Upper lobe of right lung (tissue), 1 donor: ENCODE measurements at places on chromosomes 7 and 10.

- no peak for DNase-seq
Measured at GRCh38 chr7:40749877-40750276, 615.1 kb downstream of the SUGCT start.

DNA sequence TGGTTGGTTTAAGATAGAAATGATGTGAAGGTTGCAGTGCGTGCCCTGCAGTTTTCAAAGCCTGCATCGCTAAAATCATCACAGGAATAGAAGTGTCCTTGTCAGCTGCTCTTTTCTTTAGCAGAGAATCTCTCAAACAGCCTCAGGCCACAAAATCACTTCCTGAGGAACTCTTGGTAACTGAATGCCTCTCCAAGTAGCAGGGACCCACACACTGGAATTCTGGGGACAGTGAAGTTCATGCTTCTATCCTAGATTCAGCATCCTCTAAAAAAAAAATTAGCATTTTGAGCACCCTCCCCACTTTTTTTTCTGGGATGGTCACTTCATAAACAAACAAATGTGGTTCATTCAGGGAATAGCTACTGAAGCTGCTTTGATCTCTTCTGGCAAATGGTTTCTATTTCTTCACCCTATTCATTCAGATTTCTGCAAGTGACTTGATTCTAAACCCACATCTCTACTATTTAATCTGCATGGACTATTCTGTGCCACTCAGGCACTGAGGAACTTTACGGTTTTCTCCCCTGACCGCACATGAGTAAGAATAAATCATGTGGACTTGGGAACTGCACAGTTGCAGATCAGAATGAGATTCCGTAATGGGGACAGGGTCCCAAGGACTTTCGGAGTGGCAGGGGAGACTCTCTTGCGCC, 306.9 kb downstream of the FRMD4A start:
- DNase-seq = no peak

- DNase-seq = peak; percentile 68
Measured at GRCh38 chr7:50303335-50304128, 984 bp upstream of the IKZF1 start.

DNA sequence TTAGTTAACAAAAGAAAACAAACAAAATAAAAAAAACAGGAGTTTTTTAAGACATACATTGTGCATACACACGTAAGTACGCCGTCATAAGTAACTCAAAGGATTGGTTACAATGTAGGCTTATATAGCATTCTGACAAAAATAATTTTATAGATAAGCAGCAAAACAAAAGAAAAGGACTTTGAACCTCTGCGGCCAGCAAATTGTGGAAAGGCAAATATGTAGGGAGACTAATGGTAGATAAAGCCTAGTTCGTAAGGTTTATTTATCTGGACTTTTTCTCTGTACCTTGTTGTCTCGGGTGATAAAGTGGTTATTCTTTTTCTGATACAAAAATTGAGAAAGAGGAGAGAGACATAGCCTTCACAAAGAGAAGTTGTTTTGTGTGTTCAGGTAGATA, 891.9 kb downstream of the CNTNAP2 start:
- no peak for DNase-seq

- no peak for DNase-seq
Measured at GRCh38 chr7:101586078-101586905, 42.8 kb downstream of the MYL10 start.

DNA sequence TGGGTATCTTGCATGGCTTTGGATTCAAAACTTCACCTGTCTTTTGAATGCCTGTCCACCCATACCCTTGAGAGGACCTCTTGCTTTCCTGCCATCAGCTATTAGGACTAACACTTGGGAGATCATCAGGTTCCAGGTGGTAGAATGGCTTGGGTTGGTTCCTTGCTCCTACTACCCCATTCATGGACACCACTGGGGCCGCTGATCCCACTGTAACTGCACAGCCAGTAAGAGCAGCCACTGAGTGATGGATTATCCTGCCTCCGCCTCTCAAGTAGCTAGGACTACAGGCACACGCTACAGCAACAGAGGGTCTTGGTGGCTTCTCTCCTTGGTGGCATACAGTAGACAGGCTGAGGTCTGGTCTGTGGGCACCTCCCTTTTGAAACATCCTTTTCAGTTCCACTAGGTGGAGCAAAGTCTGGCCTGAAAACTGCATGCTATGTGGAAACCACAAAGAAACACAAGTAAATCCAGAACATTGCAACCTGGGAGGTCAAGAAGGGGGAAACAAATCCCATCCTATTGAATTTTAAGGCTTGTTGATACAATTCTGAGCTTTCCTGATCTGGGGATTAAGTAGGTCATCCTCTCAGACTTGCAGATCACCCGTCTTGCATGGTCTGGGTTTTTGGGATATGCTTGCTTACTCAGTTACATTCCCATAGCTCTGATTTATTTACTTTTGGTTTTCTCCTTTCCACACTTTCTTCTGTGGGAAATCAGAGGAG, 9.4 kb downstream of the WBP1L start:
- DNase-seq = no peak

- no peak for DNase-seq
Measured at GRCh38 chr10:29427667-29428066, 138.8 kb downstream of the LYZL1 start.

DNA sequence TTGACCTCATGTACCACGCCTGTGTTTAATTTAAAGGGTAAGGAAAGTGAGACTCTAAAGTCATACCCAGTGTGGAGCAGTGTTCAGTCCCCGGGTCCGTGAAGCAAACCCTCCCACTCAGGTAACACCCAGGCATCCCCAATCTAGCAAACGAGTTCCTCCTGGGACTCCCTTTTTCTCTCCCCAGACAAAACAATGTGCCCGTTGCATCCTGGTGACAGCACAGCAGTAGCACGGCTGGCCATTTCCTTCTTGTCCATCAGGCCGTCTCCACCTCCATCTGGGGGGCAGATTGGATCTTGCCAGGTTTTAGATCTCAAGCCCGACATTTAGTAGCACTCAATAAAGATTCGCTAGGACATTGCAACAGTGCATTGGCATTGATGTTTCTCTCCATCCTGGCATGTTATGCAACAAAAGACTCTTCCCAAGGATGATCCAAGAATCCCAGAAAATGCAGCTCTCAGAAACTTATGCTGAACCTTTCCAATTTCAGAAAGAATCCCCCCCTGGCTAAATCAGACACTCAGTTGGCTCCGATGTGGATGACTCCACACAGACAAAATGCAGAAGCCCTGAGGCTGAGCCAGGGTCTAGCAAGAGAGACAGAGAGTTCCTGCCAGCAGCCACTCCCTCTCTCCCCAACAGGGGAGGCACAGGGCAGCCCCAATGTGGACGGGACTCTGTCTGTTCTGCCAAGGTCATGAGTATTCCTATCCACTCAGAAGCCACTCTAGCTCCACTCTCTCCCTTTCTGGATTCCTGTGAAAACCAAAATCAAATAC, 274.5 kb upstream of the MGMT start:
- DNase-seq = no peak

DNA sequence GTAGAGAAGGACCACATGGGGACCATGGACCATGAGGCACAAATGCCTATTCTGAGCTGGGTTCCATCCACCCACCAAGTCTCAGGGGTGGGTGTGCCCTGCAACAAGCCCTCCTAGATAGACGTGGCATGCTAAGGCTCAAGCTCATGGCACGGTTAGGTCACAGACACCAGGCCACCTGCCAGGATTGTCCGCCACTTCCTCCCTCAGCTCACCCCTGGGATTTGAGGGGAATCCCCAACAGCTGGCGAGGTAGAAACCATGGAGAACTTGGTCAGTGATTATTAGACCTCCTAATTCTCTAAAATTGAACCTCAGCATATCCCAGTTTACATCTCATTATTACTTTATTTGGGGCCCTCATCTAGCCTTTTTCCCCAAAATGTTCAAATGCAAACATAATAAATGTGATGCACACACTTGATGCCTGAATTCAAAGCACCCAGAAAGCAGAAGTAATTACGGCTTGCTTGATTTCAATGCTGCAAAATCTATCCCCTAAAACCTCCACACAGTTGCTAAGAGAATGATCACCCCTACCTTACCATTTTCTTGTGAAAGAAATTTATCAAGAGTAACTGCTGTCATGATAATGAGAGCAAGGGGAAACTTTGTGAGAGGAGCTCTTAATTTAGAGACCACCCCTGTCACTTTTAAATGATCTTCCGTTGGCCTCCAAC, 366.6 kb upstream of the PFKP start:
- no peak for DNase-seq

- no peak for DNase-seq
Measured at GRCh38 chr7:108227366-108227765, 97.2 kb upstream of the LAMB4 start.

DNA sequence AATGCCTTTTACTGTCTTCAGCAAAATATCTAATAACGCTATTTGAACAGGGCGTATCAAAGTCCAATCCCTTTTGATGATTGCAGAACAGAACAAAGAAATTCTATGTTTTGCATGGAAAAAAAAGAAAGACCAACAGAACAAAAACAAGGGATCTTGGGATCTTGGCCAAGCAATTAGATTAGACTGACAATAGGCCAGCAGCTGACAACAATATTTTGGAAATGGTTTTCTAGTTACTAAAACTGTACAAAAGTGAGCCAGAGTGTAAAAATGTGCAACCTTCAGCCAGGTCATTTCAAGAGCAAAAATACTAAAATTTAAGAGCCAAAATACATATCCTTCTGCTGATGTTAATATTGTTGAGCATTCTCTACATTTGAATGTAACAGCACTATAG, 716.5 kb upstream of the KCND2 start:
- DNase-seq = no peak

DNA sequence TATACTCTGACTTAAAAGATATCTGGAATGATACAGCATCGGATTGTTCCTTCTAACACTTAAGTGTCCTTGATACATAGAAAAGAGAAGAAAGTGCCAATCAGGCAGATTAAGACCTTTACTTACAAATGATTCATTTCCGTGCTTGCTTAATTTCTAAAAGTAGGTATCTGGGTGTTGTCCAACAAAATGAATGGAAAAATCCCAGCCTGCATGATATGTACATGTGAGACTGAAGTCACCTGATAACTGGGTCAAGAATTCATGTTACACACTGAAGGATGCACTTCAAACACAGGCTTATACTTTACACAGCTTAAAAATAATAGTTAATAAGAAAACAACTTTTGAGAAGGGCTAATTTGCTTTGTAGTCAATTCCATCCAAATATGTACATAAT, 25.2 kb upstream of the PLXDC2 start:
- DNase-seq = no peak

GRCh38 chr7:418636-419280, 100.9 kb downstream of the PDGFA start:
- DNase-seq = peak; percentile 57

DNA sequence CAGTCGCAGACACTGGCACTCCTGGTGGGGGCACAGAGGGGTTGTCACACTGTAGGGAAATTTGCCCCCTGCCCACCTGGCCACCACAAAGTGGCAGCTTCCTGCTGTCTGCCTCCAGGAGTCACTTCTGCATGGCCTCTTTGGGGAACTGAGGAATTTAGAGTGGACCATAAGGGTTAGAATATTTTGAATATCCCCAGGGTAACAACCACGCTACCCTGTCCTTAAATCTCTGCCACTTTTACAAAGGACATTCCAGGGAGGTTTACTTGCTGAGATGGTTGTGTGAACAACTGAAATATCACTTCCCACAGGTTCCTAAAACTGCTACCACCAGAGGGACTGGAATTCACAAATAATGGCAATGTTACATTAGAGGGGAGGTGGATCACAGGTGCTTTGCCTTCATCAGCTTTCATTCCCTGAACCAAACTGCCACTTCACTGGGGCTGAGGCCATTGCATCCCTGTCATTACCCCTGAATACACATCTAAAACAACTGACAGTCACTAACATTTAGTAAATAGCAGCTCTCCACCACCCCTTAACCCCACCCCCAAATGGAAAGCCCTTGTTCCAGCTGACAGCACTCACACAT, 88.1 kb upstream of the IFRD1 start:
- DNase-seq = no peak

GRCh38 chr7:130845581-130846085, 111.6 kb upstream of the KLF14 start:
- no peak for DNase-seq

DNA sequence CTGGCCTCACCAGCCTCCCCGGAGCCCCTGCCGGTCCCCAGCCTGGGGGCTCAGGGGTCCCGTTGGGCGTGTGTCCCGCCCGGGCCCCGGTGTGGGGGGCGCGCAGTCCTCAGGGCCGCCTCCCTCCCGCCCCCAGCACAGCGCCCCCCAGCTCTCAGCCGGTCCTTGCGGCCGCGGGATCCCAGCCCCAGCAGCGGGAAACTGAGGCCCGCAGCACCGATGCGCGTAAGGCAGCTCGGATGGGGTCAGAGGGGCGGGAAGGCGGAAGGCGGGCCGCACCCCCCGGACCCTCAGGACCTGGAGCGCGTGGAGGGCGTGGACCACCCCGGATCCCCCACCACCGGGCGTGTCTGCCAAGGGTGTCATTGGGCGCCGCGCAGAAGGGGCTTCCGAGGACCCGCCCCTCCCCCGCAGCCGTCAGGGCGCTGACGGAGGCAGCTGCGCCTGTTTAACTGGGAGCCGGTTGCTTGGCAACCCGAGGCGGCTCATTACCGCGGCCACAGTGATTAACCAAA, 14.9 kb downstream of the UNCX start:
- no peak for DNase-seq

GRCh38 chr10:128664729-128665128, 538.5 kb upstream of the MKI67 start:
- DNase-seq = no peak

GRCh38 chr7:70787771-70788170, 344.2 kb upstream of the GALNT17 start:
- no peak for DNase-seq

GRCh38 chr10:77455561-77455960, 182.0 kb downstream of the KCNMA1 start:
- DNase-seq = no peak

DNA sequence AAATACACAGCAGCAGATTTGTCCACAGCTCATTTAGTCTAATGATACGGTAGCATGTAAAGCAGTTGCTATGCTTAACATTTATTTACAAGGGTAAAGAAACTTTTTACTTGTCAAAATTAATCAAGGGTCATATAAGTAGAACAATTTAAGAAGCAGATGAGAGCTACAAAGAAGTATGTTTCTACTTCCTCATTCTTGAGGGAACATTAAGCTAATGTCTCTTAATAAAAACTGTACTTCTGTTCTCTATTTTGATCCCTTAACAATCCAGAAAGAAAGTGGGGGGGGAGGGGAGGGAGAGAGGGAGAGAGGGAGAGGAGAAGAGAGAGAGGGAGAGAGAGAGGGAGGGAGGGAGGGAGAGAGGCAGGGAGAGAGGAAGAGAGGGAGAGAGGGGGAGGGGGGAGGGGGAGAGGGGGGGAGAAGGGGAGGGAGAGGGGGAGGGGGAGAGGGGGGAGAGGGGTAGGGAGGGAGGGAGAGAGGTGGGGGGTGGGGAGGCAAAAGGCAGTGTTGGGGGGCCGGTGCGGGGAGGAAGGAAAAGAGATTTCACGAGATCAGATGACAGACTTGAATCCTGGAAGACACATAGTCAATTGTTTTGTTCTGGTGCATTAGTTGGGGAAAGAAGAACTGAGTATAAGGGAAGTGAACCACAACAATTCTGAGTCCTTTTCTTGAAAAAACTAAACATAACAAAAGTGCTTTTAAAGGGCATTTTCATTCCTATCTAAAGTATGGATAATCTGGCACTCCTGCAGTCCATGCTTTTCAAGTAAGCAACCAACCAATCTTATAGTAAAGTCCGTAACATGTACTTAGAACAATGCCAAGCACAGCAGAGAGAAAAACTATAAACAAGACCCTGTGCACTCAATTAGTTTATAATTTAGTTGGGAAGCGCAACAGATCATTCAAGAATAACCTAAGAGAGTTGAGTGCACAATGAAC, 128.0 kb downstream of the USP6NL start:
- no peak for DNase-seq
